ENCODE measurements at places on chromosomes 5 and 9.

DNA sequence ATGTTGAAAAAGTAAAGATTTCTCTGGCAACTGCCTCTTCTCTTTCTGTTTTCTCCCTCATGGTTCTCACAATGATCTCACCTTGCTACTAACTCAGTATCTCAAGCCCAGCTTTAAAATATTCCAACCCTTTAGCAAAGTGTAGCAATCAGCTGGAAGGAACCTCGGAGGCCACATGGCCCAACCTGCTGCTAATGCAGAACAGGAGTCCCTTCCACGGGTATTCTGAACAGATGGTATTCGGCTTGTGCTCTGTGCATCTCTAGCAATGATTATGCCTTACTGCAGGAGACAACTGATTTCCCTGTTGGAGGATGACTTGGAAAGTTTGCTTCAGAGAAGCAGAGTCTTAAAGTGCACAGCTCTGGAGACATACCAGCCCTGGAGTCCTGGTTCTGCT is 151.8 kb upstream of the PPP1R2B start:
- DNase-seq, result no peak

- peak; percentile 24 for DNase-seq
Measured at GRCh38 chr9:91856419-91856818, 93.6 kb downstream of the ROR2 start.

GRCh38 chr5:133642153-133642722 is 29.9 kb upstream of the FSTL4 start:
- DNase-seq, result no peak

- DNase-seq, result no peak
Measured at GRCh38 chr5:21693591-21693990, 1159.6 kb downstream of the CDH12 start.
